GM23338 (cell line): ENCODE measurements at places on chromosomes 7 and 10. TPM values are rescaled to one million over a fixed set of nuclear protein-coding genes. Genes with fewer than 3 reads are reported as not detected.
A peak's percentile ranks its signal among the peaks of the same experiment; 100 is the strongest.

DNA sequence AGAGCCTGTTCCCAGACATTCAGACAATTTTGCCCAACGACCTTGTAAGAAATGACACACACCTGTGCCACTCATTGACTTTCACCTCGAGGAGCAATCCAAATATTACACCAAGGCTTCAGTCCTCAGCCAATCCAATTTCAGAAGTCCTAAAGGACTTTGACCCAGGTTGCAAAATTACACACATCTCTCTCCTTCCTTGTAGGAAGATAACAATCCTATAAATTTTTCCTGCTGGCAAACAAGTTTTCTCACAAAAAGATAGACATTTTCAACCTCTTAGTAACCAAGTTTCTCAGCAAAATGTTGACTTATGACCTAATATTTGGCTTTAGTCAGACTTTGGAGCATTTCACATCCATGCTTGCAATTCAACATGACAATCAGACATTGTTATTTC, 745.0 kb downstream of the GRID1 start:
- no peak for DNase-seq

The GBX1 gene
- not detected in 2 replicates for polyA plus RNA-seq

DNA sequence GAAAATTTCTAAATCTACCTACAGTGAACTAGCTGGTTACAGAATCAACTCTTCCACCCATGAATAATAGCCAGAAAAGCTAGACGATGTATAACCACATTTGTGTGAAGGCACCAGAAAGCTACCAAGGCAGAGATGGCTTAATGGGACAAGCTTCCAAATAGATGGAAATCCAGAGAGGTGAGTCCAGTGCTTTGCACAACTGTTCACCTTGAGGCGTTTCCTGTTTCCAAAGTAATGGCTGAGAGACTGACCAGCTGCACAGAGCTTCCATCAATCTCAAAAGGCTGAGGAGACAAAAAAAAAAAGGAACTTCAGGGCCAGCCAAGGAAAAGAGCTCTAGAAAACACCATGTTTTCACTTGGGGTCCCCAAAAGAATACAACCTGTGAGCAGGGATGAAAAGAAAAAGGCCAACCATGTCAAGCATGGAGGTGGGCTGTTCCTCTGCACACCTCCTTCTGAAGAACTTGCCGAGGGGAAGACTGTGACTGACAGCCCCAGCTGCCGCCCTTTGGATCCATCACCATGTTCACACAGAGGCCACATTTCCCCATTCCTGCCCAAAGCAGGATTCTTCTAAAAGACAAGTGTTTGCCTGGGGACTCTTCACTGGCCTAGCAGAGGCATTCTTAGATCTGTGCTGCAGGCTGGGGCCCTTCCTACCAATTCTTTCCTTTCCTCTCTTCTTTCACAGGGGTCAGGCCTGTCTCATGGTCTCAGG, 72.9 kb downstream of the ARHGAP21 start:
- DNase-seq, result no peak

DNA sequence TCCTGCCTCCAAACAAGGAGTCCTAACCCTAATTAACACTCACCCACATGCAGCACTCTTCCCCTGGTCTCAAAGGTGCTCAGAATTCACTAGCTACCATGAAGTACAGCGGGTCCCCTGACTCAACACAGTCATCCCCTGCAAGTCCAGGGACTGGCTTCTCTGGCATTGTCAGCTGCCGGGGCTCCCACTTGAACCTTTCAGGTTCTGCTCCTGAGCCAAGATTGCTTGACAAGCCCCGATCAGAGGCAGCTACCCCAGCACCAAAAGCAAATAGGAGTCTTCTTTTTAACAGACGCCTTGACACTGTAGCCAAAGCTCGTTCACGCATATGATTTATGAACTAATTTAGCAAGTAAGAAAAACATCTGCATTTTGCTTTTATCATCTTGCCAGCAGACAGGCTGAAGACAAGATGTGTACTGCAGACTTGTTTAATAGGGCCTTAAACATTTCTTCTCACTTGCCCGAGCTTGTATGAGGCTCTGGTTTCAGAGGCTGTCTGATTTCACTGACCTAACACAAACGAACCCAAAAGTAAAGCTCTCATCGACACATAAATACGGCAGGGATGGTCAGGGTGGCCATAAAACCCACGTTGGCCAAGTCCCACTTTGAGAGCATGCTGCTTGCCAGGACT, 67.6 kb upstream of the ADAM12 start:
- DNase-seq, result no peak

The AKR1C3 gene
- polyA plus RNA-seq, result 6.2 and 9.1 TPM in 2 replicates

DNA sequence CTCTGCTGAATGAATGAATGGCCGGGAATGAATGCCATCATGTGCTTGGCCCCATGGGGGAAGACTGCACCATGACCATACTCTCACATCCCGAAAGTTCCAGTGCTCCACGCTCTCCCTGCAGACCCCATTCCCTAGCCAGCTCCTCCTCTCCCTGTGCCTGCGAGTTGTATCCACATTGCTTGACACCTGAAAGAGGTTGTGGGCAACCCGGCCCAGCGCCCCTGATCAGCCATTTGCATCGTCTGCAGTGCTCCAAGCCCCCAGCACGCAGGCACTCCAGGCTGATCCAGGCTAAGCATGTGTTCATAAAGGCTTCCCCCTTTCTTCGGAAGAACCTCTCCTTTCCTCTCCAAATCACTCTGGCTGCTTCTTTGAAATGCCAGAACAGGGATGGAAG, 354.4 kb upstream of the MKI67 start:
- no peak for DNase-seq

- DNase-seq, result no peak
These were observed 9.4 kb upstream of the HPS1 start for GRCh38 chr10:98456043-98456570.

The SEMA3C gene
- polyA plus RNA-seq, result 0.40 and 1.0 TPM in 2 replicates

GRCh38 chr7:18086165-18087025, 58.7 kb upstream of the PRPS1L1 start:
- DNase-seq, result peak; percentile 59

GRCh38 chr10:63494951-63495350, 26.2 kb upstream of the REEP3 start:
- DNase-seq, result peak; percentile 59

The FMC1 gene
- polyA plus RNA-seq, result 70.5 and 76.8 TPM in 2 replicates

The CACUL1 gene
- 47.2 and 59.4 TPM in 2 replicates for polyA plus RNA-seq

The TRIM4 gene
- polyA plus RNA-seq, result 5.0 and 5.5 TPM in 2 replicates

The GATA3 gene
- polyA plus RNA-seq, result 0.23 and 0.33 TPM in 2 replicates

- no peak for DNase-seq
These were observed 60.5 kb upstream of the ZNF138 start for GRCh38 chr7:64733550-64734240.

The GPRIN2 gene
- polyA plus RNA-seq, result 2.9 and 3.0 TPM in 2 replicates

The FAM241B gene
- polyA plus RNA-seq, result 28.3 and 30.6 TPM in 2 replicates

The FOXI2 gene
- 0.74 and 1.1 TPM in 2 replicates for polyA plus RNA-seq

GRCh38 chr7:29292886-29293658, 98.5 kb downstream of the CHN2 start:
- DNase-seq, result no peak

DNA sequence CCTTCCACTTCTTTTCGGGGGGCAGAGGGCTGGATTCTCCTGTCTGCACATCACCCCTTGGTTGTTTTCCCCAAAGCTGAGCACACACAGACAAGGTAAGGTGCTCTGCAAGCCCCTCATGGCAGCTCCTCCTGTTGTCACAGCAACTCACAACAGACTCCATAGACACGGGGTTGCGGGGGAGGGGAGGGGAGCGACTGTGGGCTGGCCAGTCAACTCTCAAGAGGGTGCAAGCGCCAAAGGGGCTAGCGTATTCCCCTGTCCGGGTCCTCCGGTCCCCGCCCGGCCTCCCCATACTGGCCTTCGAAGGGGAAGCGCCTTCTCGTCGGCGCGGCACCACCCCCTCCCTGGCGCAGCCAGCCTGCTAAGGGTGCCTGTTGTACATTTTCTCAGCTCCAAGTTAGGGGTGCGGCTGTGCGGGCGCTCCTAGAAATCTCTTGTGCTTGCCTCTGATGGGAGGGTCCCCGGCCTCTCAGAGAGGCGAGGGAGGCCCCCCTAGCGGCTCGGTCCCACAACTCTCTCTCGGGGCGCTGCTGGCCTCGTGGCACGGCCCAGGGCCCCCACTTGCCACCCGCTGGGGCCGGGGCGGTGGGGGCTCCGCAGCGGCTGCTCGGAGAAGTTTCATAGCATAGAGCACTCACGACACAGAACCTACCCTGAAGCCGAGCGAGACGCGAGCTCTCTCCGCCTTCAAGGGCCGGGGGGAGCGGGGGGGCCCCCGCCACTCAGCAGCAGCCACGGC, 498 bp downstream of the RHOBTB1 start:
- peak; percentile 81 for DNase-seq

DNA sequence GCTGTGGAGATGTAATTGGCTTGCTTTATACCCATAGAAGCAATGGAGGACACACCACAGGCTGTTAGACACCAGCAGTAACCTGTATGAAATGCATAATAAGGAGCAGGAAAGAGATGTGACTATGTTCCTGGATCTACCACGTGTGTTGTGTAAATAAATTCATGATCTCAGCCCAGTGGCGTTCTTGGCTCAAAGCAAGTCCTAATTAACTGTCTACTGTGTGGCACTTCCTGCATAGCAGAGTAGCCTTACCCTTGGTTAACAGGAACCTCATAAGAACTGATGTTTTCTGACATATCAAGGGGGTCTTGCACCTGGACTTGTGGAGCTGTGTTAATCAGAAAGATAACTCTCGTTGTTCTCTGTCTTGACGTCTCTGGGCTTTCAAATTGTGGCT, 25.7 kb upstream of the FAM180A start:
- no peak for DNase-seq

- DNase-seq, result no peak
These were observed 38.0 kb downstream of the ZNRF2 start for GRCh38 chr7:30322271-30323005.

The NEUROG3 gene
- polyA plus RNA-seq, result 0.31 TPM in 1 of 2 replicates, not detected in the other

GRCh38 chr10:8211631-8212030, 157.1 kb downstream of the GATA3 start:
- no peak for DNase-seq

- DNase-seq, result no peak
These were observed 14.4 kb downstream of the AIFM2 start for GRCh38 chr10:70118196-70118595.

The SAP25 gene
- 3.8 and 3.9 TPM in 2 replicates for polyA plus RNA-seq

- no peak for DNase-seq
These were observed 72.5 kb downstream of the WDR37 start for GRCh38 chr10:1128649-1129048.

GRCh38 chr10:14184841-14185315, 145.8 kb downstream of the FRMD4A start:
- peak; percentile 68 for DNase-seq

- DNase-seq, result no peak
These were observed 45.7 kb downstream of the FAM171A1 start for GRCh38 chr10:15325243-15325943.

DNA sequence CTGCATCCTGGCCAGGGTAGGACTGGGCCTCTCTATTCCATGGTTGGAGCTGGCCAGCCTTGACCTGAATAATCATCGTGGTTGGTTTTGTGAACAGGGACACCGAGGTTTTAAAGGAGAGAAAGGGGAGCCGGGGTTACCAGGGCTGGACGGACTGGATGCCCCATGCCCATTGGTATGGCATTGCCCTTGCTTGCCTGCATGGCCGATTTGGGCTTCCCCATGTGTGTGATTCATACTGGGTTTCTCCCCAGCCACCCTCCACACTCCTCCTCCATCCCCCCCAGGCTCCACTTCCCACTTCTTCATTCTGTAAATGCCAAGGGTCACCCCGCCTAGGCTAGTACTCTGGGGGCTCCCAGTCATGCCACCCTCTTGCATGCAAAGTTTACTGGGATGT, 98.8 kb upstream of the MACROH2A2 start:
- DNase-seq, result no peak

DNA sequence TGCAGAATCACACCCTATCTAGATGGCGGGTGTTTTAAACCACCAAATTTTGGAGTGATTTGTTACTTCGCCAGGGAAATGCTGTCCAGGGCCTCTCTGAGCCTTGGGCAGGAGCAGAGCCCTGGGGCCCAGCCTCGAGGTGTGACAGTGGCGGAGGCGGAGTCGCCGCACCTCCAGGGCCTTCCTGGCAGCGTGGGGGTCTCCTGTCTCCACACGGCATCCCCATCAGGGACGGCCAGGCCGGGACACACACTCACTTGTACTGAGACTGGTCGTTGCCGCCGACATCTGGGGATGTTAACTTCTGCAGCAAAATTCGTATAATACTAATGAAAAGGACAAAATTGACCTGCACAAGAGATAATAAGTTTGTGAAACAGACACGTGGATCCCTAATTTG, 110.7 kb downstream of the VIPR2 start:
- DNase-seq, result no peak

The RAPGEF5 gene
- 6.3 and 7.1 TPM in 2 replicates for polyA plus RNA-seq

- peak; percentile 17 for DNase-seq
These were observed 128.9 kb downstream of the DGKI start for GRCh38 chr7:137717811-137718271.

The TAS2R5 gene
- polyA plus RNA-seq, result 0.82 and 0.89 TPM in 2 replicates

DNA sequence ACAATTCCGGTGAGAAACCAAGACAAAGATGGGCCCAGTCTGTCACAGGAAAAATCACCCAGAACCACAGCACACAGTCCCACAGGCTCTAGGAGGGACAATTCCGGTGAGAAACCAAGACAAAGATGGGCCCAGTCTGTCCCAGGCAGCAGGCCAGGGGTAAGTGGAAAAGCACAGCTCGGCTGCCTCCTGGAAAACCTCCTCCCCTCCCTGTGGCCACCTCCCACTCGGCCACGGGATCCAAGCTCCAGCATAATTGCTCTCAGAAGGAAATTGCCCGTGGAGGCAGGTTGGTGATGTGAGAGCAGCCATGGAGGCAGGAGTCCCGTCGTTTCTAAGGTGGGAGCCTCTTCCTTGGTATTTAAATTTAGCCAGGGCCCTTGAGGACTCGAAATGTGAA, 95.7 kb downstream of the PLXNA4 start:
- DNase-seq, result no peak

DNA sequence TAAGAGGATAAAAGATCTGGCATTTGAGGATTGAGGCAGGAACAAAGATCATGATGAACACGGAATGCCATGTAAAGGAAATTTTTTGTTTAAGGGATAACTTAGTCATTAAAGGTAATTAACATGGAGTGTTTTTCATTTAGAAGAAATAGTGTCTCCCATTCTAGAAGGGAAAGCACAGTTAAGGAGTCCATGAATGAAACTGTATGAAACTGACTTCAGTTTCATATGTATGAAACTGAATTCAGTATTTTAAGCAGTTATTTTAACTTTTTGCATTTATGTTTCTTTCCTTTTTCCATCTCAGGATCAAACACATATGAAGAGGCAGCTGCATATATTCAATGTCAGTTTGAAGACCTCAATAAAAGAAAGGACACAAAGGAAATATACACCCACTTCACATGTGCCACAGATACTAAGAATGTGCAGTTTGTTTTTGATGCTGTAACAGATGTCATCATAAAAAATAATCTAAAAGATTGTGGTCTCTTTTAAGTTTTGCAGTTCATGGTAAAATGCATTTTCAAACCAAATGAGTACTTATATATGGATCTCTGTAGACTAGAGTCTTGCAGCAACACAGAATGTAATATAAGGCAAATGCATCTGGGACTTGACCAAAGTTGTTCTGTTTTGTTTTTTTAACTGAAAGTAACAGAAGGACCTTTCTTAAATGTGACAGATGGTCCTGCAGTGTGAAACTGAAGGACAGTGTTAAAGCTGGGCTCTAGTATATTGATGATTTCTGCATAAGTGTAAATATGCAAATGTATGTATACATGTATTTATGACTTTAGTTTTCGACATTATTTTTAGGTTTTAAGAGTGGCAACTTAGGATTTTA, 82.6 kb downstream of the GNAI1 start:
- no peak for DNase-seq

The TAS2R41 gene
- polyA plus RNA-seq, result not detected in 2 replicates

- peak; percentile 85 for DNase-seq
These were observed 77.4 kb downstream of the WIPF3 start for GRCh38 chr7:29883462-29884398.
